Left renal pelvis (tissue), 4 donors: ENCODE measurements at places on chromosomes 16 and 17. TPM values are rescaled to one million over a fixed set of nuclear protein-coding genes. Genes with fewer than 3 reads are reported as not detected.

The PNMT gene
- polyA plus RNA-seq = 4.5 TPM

- no peak for DNase-seq
These were observed 15.5 kb downstream of the RMI2 start for GRCh38 chr16:11360641-11361373.

DNA sequence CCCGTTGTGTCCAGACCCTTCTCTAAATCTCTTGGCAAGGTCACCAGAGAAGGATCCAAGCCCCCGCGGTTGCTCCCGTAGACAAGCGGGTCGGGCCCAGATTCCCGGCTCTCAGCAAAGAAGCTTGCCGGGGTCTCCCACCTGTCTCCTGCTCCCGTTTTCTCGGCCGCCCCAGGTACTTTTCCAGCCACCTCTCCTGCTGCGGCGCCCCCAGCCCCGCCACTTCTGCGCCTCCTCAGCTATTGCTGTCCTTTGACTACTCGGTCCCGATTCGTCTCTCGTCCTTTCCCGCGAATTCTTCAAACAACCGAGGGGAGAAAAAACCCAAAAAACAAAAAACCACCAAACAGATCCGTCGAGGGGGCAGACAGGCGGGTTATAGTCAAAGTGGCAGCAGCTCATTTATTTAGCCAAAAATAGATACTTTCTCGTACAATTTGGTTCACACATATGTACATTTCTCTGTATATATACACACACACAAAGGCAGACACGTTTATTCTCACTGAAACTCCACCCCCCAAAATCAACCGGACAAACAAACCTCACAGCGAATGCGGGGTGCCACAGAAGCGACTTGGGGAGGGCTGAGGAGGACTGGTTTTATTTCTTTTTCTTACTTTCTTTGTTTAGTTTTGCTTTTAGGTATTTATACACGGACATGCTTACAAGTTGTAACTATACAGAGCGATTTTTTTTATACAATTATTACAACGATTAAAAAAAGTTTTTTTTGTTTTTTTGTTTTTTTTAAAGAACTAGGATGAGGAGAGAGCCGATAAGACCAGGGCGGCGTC, 3.5 kb downstream of the IRX3 start:
- DNase-seq = no peak

DNA sequence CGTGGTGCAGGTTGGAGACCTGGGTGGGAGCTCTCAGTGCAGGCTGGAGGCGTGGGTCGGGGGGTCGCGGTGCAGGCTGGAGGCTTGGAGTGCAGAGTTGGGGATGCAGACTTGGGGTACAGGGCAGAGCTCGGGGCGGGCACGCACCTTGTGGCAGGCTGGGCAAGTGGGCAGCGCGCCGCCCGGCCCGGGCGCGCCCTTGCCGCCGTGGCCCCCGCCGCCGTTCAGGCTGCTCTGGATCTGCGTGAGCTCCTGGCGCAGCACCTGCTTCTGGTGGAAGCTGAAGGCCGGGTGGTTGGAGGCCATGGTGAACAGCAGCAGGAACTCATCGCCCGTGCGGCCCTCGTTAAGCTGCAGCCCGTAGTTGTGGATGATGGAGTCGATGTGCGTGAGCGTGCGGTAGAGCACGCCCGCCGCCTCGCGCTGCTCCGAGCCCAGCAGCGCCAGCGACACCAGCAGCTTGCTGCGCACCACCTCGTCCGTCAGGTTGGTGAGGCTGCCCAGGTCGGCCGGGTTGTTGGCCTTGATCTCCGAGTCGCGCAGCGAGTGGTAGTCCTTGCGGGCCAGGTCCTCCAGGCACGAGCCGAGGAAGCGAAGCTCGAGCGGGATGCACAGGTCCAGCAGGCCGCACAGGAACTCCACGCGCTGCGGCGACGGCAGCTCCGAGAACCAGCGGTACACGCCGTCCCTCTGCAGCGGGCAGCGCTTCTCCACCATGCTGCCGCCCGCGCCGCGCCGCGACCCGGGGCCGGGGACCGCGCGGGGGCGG, 1.1 kb downstream of the ZCCHC14 start:
- DNase-seq = no peak

DNA sequence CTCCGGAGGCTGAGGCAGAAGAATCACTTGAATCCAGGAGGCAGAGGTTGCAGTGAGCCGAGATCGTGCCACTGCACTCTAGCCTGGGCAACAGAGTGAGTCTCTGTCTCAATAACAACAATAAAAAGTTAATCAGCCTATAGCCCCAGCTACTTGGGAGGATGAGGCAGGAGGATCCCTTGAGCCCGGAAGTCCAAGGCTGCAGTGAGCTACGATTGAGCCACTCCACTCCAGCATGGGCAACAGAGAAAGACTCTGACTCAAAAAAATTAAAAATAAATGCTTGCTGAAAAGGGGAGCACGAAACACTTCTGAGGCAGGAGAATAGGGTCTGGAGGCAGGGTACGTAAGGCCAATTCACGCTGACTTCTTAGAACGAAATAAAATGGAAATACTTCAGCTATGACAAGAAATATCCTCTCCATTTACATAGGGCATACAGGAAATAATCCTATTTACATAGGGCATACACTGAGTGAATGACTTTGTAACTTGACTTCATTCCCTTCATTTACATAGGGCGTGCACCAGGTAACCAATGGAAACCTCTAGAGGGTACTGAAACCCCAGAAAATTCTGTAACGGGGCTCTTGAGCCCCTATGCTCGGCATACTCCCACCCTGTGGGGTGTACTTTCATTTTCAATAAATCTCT, 3.2 kb upstream of the PRPSAP1 start:
- DNase-seq = no peak

DNA sequence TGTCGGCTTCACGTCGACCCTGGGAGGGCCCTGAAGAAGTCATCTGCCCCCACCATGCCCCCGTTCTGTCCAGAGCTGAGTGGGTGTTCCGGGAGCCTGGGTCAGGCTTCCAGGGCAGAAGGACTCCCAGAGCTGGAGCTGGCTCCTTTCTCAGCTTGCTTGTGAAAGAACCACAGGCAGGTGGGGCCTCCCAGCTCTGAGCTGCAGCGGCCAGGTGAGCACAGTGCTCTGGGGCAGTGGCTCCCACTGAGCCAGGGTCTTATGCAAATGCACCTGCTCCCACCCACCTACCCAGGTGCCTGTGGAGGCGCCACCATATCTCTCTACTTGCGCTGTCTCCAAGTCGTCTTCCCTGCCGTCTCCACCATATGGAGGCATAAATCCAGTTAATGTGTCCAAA, 140.0 kb upstream of the RPL38 start:
- DNase-seq = no peak

DNA sequence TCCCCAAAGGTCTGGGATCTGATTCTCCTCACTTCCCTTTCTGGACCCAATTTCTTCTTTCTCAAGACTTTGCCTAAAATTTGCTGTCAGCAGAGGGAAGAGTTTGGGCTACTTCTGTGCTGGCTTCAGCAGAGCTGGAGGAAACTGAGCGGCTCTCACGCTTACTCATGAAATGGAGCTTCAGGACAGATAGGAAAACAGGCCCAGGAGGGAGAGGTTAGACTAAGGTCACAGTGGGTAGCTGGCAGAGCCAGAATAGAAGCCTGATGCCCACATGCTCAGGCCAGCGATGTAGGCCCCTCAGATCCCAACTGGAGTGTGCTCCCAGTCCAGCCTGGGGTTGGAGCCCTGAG, 593 bp downstream of the SLC38A7 start:
- DNase-seq = no peak

DNA sequence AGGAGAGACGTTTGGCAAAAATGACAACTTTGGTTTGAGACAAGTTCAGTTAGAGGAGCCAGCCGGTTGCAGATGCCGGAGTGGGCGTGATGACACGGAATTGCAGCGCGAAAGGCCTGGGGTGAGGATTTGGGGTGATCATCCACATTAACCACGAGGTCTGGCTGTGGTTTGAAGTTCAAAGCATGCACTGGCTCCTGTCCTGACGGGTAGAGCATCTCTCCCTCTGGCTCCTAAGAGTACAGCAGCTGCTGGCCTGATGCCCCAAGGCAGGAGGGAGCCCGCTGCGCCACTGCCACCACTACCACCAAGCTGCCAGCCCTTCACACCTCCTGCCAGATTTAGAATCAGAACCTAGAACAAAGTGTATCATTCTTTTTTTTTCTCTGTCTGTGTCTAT, 3.7 kb downstream of the RHBDL3 start:
- DNase-seq = no peak

GRCh38 chr16:78240459-78241222, 141.2 kb downstream of the WWOX start:
- no peak for DNase-seq
